ENCODE measurements at places on chromosomes 1 and 21.

DNA sequence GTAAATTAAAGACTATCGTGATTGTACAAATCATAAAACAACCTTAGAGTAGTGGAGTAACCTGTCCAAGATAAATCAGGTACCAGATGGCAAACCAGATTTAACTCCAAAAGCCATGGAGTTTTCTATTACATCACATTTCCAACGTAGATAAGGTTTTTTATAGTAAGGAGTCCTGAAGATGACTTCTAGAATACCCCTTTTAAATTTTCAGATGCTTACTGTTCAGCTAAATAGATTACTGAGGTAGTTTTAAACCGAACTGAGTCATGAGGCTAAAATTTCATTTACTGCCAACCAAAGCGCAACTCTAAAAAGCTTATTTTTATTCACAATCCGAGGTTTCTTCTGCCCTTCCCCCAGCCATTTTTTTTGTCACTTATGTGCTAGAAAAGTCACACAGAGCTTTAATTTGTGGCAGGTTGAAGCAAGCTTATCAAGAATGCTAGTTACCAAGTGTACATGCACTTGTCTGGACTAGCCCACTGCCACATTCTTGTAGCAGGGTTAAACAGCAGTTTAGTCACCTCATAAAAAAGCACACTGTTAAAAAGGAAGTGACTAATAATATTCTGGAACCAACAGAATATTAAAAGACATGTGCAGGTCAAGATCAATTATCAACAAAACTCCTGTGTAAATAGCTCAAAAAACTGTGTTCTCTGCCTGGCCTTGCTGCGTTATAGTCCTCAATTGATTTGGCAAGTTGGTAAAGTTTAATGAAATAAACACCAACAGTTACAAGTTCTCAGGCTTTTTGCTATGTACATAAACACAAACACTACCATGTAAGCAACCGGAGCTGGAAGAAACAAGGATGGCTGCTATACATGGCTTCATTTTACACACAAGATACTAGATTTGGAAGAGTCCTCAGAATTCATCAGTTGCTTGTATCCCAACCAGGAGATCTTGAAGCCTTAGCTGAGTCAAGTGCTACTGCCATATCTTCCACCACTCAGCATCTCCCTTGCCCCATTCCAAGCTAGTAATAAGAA, 180.3 kb upstream of the DMRTA2 start:
- no peaks in the 10 kb centered on the region for H3K4me1 ChIP-seq
- H3K27me3 ChIP-seq = no peaks in the 10 kb centered on the region
- H3K4me3 ChIP-seq = no peak overlapping the region
- H3K36me3 ChIP-seq = peaks cover 3% of the 10 kb centered on the region
- no peak for DNase-seq
- no peak overlapping the region for H3K27ac ChIP-seq

- DNase-seq = no peak
- no peaks in the 10 kb centered on the region for H3K4me1 ChIP-seq
- no peak overlapping the region for H3K27ac ChIP-seq
Observed at GRCh38 chr1:239053279-239053678, 333.1 kb upstream of the CHRM3 start.

DNA sequence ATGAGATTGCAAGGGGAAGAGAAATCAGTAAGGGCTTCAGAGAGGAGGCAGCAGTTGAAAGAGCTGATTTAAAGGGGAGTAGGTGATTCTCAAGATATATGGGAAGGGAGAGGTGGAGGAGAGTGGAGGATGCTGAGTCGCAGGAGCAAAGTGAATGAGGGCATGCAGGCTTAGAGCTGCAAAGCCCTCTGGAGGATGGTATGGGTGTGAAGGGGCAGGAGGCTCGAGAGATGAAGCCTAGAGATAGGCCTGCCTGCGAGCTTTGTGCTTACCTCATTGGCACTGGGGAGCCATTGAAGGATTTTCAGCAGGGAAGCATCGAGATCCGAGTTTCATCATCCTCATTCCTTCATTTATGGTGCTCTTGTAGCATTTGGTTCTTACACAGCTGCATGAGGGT, 15.8 kb upstream of the SH2D2A start:
- H3K27ac ChIP-seq = no peak overlapping the region
- no peaks in the 10 kb centered on the region for H3K36me3 ChIP-seq
- H3K4me3 ChIP-seq = no peak overlapping the region
- DNase-seq = no peak

- H3K27ac ChIP-seq = no peak overlapping the region
- H3K27me3 ChIP-seq = no peaks in the 10 kb centered on the region
- DNase-seq = no peak
- H3K36me3 ChIP-seq = no peaks in the 10 kb centered on the region
- no peaks in the 10 kb centered on the region for H3K4me1 ChIP-seq
Observed at GRCh38 chr1:101713760-101714159, 283.0 kb downstream of the OLFM3 start.

- no peaks in the 10 kb centered on the region for H3K36me3 ChIP-seq
- H3K4me3 ChIP-seq = no peak overlapping the region
- H3K4me1 ChIP-seq = no peaks in the 10 kb centered on the region
- no peak for DNase-seq
- H3K27ac ChIP-seq = no peak overlapping the region
Observed at GRCh38 chr1:245538671-245539070, 383.9 kb downstream of the KIF26B start.

DNA sequence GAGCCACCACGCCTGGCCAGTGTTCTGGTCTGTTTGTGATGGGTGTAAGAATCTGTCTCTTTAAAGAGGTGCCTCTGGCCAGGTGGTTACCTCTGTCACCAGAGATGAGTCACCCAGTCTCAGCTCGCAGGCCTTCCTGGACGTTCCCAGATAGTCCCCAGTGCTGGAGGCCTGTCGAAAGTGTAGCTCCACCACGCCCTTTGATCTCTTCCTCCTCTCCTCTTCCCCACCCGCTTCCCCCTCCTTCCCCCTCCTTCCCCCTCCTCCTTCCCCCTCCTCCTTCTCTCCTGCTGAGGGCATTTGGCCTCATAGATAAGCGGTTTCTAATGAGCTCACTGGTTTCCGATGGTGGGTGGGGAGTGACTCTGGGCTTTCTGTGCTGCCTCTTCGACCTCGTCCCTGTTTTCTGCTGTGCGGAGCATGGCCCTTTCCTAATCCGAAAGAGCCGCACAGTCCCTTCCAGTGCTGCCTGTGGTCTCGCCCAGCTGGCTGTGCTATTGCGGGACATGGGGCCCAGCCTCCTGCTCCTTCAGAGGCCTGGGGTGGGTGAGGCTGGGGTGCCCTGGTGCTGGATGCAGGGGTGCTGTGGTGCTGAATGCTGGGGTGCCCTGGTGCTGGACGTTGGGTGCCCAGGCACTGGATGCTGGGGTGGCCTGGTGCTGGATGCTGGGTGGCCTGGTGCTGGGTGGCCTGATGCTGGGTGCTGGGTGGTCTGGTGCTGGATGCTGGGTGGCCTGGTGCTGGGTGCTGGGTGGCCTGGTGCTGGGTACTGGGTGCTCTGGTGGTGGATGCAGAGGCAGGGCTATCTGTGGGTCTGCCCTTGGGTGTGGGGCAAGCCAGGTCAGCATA, 19.2 kb downstream of the AGPAT3 start:
- DNase-seq = no peak
- H3K27me3 ChIP-seq = no peaks in the 10 kb centered on the region
- H3K4me1 ChIP-seq = peaks cover 40% of the 10 kb centered on the region
- H3K4me3 ChIP-seq = peak overlapping the region; percentile 64

- H3K4me3 ChIP-seq = no peak overlapping the region
- H3K27me3 ChIP-seq = no peaks in the 10 kb centered on the region
- DNase-seq = no peak
- H3K4me1 ChIP-seq = peaks cover 43% of the 10 kb centered on the region
- no peak overlapping the region for H3K27ac ChIP-seq
Observed at GRCh38 chr1:244067893-244068292, 16.8 kb downstream of the ZBTB18 start.

DNA sequence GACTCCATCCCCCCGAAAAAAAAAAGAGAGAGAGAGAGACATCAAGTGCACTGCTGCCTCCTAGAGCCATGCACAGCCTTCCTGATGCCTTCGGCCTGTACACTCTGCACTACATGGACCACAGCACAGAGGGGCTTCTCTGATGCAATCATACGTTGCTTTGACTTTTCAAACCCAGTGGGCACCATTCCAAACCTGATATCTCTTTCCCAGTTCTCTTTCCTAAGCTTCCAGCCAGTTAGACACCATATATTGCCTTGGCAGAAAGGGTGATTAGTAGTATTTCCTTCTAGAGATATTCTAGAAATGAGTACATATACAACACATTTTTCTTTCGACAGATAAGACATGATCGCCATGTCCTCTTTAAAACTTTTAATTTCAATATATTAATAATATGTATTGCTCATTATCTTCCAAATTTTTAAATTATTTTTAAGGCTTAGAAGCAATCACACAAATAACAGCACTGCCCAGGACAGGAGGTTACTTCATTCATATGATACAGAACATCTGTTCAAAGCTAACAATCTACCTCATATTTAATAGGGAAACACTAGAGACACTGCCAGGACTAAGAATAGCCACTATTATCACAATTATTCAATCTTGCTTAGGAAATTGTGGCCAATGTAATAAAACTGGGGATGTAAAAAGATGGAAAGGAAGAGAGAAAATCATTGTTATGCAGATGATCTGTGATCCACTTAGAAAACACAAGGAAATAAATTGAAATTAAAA, 9.9 kb downstream of the CLCA1 start:
- no peak overlapping the region for H3K4me3 ChIP-seq
- no peak for DNase-seq
- no peaks in the 10 kb centered on the region for H3K27me3 ChIP-seq

GRCh38 chr1:24743404-24744211, 1.6 kb upstream of the CLIC4 start:
- H3K4me1 ChIP-seq = peaks cover 70% of the 10 kb centered on the region
- no peak for DNase-seq
- peak overlapping the region; percentile 94 for H3K27ac ChIP-seq
- H3K36me3 ChIP-seq = no peaks in the 10 kb centered on the region

- H3K27ac ChIP-seq = no peak overlapping the region
- DNase-seq = no peak
Observed at GRCh38 chr21:23155281-23155680, 2157.1 kb downstream of the NCAM2 start.

DNA sequence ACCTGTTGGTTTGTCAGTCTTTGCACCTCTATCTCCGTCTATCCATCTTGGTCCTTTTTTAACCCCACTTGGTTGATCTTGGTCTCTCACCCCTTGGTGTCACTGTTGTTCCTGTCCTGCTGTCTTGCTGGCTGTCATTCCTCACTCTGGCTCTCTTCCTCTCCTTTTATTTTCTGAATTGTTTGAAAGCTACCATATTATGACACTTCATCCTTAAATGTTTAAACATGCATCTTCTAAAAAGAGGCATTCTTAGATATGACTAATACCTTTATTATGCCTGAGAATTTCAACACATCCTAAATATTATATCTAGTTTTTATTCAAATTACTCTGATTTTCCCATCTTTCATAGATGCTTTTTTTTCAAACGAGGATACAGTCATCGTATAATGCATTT, 37.0 kb downstream of the BACH1 start:
- no peak for DNase-seq
- no peak overlapping the region for H3K27ac ChIP-seq
- H3K4me3 ChIP-seq = no peak overlapping the region
- peaks cover 13% of the 10 kb centered on the region for H3K4me1 ChIP-seq
- H3K36me3 ChIP-seq = peaks cover 23% of the 10 kb centered on the region

GRCh38 chr1:109104364-109105151, 9.4 kb upstream of the ELAPOR1 start:
- H3K27ac ChIP-seq = no peak overlapping the region
- no peak overlapping the region for H3K4me3 ChIP-seq
- peaks cover 11% of the 10 kb centered on the region for H3K36me3 ChIP-seq
- peaks cover 22% of the 10 kb centered on the region for H3K4me1 ChIP-seq

- no peak overlapping the region for H3K27ac ChIP-seq
- DNase-seq = peak; percentile 62
- H3K4me3 ChIP-seq = peak overlapping the region; percentile 39
- H3K36me3 ChIP-seq = no peaks in the 10 kb centered on the region
- peaks cover 33% of the 10 kb centered on the region for H3K4me1 ChIP-seq
Observed at GRCh38 chr1:44714944-44715571, 15.9 kb downstream of the RNU5D-1 start.

- H3K4me3 ChIP-seq = no peak overlapping the region
- H3K27ac ChIP-seq = no peak overlapping the region
- peaks cover 5% of the 10 kb centered on the region for H3K4me1 ChIP-seq
Observed at GRCh38 chr1:205512059-205513045, 7.9 kb downstream of the CDK18 start.

DNA sequence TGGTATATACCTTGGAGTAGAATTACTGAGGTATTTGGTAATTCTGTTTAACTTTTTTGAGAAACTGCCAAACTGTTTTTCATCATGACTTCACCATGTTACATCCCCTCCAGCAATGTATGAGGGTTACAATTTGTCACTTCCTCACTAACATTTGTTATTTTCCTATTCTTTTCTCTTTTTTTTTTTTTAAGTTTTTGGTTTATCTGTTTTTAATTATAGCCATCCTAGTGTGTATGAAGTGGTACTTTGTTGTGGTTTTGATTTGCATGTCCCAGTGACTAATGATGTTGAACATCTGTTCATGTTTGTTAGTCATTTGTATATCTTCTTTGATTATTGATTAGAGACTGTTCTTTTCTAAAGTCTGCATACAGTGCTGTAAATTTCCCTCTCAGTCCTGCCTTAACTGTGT, 147.3 kb downstream of the HS2ST1 start:
- peaks cover 72% of the 10 kb centered on the region for H3K4me1 ChIP-seq
- no peaks in the 10 kb centered on the region for H3K27me3 ChIP-seq
- peak overlapping the region; percentile 75 for H3K27ac ChIP-seq
- peaks cover 16% of the 10 kb centered on the region for H3K36me3 ChIP-seq
- DNase-seq = no peak

GRCh38 chr1:228751360-228752098, 16.2 kb downstream of the RHOU start:
- H3K27me3 ChIP-seq = peaks cover 50% of the 10 kb centered on the region
- no peaks in the 10 kb centered on the region for H3K36me3 ChIP-seq
- DNase-seq = peak; percentile 32
- no peak overlapping the region for H3K27ac ChIP-seq

DNA sequence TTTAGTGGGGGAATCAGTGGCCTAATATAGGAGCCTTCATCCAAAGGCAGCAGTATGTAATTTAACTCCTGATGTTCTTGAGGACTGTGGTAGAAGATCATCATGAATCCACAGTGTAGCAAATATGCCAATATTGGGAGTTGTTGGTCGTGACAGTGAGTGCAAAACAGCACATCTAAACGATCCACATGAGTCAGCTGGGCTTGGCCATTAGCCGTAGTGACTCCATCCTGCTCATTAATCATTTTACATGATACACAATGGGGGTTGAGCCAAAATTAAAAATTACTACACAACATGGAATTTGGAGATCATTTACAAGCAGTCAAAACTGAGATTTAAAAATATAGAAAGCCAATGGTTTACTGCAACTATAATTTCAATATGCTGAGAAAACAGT, 653.9 kb upstream of the CAMK1G start:
- no peak overlapping the region for H3K27ac ChIP-seq
- H3K4me1 ChIP-seq = no peaks in the 10 kb centered on the region
- H3K27me3 ChIP-seq = no peaks in the 10 kb centered on the region
- H3K36me3 ChIP-seq = no peaks in the 10 kb centered on the region

DNA sequence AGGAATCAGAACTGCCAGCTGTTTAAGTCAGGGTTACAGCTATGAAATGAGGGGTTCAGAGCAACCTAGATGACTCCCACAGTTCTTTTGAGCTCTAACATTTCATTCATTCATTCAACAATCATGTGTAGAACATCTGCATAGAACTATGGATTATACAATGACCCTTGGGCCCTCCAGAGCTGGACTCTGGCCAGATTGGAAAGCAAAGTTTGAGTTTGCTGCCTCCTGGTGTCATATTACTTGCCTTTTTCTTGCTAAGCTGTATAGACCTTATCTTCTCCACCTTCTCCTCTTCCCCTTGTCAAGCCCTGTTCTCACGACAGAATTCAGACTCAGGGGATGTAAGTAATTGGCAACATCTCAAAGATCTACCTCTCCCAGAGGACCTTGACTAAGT, 4.0 kb downstream of the CASQ2 start:
- peaks cover 4% of the 10 kb centered on the region for H3K27me3 ChIP-seq
- no peak overlapping the region for H3K27ac ChIP-seq
- H3K36me3 ChIP-seq = no peaks in the 10 kb centered on the region
- no peak overlapping the region for H3K4me3 ChIP-seq
- H3K4me1 ChIP-seq = no peaks in the 10 kb centered on the region
- DNase-seq = no peak

Measured in stimulated activated naive B cell treated with anti-CD40 and anti-IgM and Interleukin-4, amounts not matched to agents 10 μg/mL and 1 μg/mL and 100 μg/mL, for 72 hours (primary cell).